CD4-positive, alpha-beta T cell (primary cell): ENCODE measurements at places on chromosomes 1 and 21.

DNA sequence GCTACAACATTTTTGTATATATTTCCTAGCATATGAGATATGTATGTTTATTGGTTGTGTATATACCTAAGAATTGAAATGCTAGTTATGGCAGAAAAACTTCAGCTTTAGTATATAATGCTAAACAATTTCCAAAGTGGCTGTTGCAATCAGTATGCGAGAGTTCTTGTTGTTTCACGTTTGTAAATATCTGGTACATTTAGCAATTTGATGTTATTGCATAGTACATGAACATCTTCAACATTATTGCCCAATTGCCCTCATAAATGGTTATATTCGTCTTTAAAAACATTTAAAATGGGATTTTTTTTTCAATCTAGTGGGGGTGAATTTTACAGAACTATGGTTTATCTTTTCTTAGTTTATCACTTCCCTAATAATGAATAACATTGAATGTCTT is 86.2 kb upstream of the HP1BP3 start:
- H3K27ac ChIP-seq = no peak overlapping the region
- DNase-seq = no peak
- H3K36me3 ChIP-seq = no peaks in the 10 kb centered on the region
- no peaks in the 10 kb centered on the region for H3K27me3 ChIP-seq
- H3K4me3 ChIP-seq = no peak overlapping the region

DNA sequence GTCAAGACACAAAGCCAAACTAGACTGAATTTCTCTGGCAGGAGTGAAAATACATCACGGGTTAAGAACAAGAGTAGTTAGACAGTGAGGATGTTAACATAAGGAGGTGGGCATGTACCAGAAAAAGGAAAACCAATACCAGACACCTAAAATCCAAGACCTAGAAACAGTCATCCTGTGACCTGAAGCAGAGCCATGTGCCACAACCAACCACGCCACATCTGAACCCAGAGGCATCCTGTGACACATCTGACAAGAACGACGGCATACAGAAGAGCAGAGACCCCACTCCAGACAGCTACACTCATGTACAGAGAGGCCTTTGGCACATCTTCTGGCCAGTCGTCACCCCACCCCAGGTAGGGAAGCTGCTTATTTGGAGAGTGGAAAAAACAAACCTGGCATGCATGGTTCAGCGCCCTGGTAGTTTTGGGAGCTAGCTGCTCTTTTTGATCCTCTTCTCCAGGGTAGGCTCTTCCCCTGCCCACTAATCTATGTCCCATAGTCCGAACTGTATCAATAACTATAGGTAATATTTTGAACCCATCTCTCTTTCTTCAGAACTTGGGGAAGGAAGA is 72.1 kb downstream of the SLC45A1 start:
- peaks cover 48% of the 10 kb centered on the region for H3K36me3 ChIP-seq
- H3K27ac ChIP-seq = no peak overlapping the region
- H3K27me3 ChIP-seq = no peaks in the 10 kb centered on the region
- no peak overlapping the region for H3K4me3 ChIP-seq
- peaks cover 50% of the 10 kb centered on the region for H3K4me1 ChIP-seq

DNA sequence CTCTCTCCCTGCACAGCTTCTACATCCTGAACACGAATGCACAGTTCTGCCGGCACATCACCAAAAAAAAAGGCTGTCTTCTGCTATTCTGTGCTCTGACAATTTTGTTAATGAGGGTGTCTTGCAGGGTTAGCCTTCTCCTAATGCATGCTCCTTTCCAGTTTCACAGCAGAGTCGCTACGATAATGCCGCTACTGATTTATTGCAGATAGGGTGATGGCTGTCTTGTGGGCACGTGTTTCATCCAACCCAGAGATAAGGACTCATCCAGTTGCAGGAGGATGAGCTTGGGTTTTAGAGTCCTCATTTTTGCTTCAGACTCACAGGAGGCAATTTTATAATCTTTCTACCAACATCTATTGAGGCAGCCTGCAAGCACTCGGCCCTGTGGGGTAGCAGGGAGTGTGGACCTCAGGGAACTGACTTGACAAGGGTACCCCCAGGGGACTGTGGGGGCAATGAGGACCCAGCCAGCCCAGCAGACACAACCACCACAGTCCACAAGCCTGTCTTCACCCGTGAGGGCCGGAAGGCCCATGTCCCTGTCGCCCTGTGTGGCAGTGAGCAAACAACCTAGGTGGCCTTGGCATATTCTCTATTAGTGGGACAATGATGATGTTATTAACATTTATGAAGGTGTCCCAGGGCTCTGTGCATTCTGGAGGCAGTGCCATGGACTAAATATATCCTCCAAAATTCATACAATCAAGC is 15.4 kb upstream of the UTS2 start:
- no peaks in the 10 kb centered on the region for H3K36me3 ChIP-seq
- no peak overlapping the region for H3K4me3 ChIP-seq
- H3K4me1 ChIP-seq = no peaks in the 10 kb centered on the region

GRCh38 chr21:37562920-37563640 is 196.5 kb downstream of the DYRK1A start:
- no peaks in the 10 kb centered on the region for H3K27me3 ChIP-seq
- H3K4me1 ChIP-seq = peaks cover 28% of the 10 kb centered on the region
- no peaks in the 10 kb centered on the region for H3K36me3 ChIP-seq
- DNase-seq = no peak

- no peak for DNase-seq
- no peak overlapping the region for H3K4me3 ChIP-seq
- H3K27me3 ChIP-seq = no peaks in the 10 kb centered on the region
- H3K27ac ChIP-seq = no peak overlapping the region
- H3K36me3 ChIP-seq = peaks cover 46% of the 10 kb centered on the region
Observed at GRCh38 chr1:227756172-227756959, 21.1 kb downstream of the SNAP47 start.

DNA sequence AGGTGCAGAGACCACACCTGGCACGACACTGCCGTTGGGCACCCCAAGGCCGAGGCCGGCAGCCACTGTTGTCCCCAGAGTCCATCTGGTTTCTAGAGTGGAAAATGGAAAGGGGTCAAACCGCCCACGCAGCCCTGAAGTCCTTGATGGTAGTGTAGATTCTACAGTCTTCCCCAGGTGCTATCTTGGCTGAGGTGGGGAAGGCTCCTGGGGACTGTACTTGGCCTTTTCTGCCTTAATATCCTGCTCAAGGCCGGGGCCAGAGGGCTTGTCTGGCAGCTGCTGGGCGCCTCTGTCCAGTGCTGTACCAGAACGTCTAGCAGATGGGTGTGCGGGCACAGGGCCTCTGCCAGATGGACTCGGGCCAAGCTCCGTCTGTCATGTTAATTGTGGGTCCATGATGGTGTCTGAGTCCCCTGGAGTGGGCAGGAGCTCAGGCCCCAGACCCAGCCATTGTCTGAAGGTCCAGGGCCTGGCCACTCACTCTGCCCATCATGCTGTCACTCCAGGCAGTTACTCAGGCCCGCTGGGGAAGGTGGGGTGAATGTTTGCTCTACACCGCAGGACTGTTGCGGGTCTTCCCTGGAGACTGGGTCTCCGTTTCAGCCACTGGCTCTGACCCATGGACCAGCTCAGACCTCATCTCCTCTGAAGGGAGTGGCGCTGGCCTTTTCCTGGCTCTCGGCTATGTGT is 161.9 kb upstream of the COL6A1 start:
- H3K4me3 ChIP-seq = no peak overlapping the region
- H3K27ac ChIP-seq = no peak overlapping the region
- H3K36me3 ChIP-seq = no peaks in the 10 kb centered on the region
- H3K4me1 ChIP-seq = peaks cover 17% of the 10 kb centered on the region
- DNase-seq = no peak

DNA sequence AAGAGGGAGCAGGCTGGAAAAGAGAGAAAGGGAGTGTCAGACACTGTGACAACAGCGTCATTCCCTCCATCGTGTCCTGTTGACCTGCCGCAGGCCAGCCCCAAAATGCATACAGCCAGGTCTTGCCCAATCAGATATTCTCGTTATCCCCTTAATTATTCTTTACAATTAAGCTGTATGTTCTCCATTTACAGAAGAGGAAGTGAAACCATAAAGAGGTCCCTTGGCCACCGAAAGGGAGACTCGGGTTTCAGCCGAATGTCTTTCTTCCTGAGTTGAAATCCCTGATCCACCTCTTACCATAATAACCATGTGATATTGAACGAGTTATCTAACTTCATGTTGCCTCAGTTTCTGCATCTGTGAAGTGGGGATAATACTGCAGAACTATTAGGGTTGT is 70.5 kb downstream of the IGSF21 start:
- peaks cover 4% of the 10 kb centered on the region for H3K27me3 ChIP-seq
- DNase-seq = no peak
- no peak overlapping the region for H3K27ac ChIP-seq

DNA sequence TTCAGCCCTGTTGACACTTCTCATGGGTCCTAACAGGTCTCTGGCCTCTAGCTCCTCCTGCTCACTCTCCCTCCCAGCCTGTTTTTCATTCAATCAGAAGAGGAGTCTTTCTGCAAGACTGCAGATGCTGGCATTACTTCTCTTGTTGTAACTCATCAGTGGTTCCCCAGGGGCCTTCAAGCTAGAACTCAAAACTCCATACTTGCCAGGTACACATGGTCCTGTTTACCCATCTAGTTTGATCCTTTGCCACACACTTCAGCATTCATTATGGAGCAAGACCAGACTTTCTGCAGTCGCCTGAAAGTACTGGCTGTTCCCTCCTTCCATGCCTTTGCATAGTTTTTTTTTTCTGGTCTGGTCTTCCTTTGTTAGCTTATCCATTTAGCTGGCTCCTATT is 47.9 kb downstream of the SERBP1 start:
- H3K27ac ChIP-seq = no peak overlapping the region
- no peak for DNase-seq
- H3K4me1 ChIP-seq = no peaks in the 10 kb centered on the region
- H3K27me3 ChIP-seq = no peaks in the 10 kb centered on the region

- no peak overlapping the region for H3K4me3 ChIP-seq
- H3K4me1 ChIP-seq = no peaks in the 10 kb centered on the region
- no peaks in the 10 kb centered on the region for H3K27me3 ChIP-seq
- H3K27ac ChIP-seq = no peak overlapping the region
- H3K36me3 ChIP-seq = no peaks in the 10 kb centered on the region
Observed at GRCh38 chr1:206004826-206005225, 1.6 kb upstream of the RAB7B start.

DNA sequence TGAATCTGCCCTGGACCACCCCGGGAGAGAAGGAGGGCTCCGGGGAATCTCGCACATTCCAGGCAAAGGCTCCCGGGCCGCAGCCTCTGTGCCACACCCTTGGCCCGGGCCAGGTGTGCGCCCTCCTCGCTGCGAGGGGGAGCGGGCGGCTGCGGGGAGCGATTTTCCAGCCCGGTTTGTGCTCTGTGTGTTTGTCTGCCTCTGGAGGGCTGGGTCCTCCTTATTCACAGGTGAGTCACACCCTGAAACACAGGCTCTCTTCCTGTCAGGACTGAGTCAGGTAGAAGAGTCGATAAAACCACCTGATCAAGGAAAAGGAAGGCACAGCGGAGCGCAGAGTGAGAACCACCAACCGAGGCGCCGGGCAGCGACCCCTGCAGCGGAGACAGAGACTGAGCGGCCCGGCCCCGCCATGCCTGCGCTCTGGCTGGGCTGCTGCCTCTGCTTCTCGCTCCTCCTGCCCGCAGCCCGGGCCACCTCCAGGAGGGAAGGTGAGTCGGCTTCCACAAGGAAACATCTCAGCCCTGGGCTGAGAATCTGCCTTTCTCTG is at the start of gene LAMC2:
Gene LAMC2 (plus strand): TSS at position 324 of the 550 bp plus-strand sequence. CDS start 89 bp downstream, at position 413.
- H3K36me3 ChIP-seq = no peaks in the 10 kb centered on the region
- H3K27ac ChIP-seq = no peak within 1 kb of the TSS
- peaks cover 5% of the 10 kb centered on the region for H3K4me1 ChIP-seq
- no peak for DNase-seq
- H3K27me3 ChIP-seq = peaks cover 30% of the 10 kb centered on the region

- no peak overlapping the region for H3K4me3 ChIP-seq
- no peaks in the 10 kb centered on the region for H3K36me3 ChIP-seq
- no peak for DNase-seq
- H3K27ac ChIP-seq = no peak overlapping the region
- no peaks in the 10 kb centered on the region for H3K27me3 ChIP-seq
Observed at GRCh38 chr1:69401879-69402278, 165.8 kb upstream of the LRRC7 start.

GRCh38 chr1:47207803-47208373 is 18.1 kb upstream of the PDZK1IP1 start:
- no peak overlapping the region for H3K27ac ChIP-seq
- H3K4me1 ChIP-seq = no peaks in the 10 kb centered on the region
- DNase-seq = no peak
- no peaks in the 10 kb centered on the region for H3K36me3 ChIP-seq

DNA sequence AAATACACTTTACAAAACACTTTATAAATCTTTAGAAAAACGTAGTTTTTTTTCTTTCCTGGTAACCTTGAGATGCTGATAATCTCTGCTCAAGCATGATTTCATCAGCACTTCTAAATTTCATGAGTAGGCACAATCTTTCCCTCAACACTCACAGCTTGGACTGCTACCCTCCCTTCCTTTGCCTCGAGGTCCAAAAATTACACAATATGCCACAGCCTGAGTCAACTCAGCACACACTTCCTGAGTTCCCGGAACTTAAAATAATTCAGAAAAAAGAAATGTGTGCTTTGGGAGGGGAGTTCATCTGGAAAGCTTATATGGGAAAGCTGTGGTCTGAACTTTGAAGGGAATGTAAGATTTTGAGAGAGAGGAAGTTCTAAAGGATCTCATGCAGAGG is 5.9 kb downstream of the CLCA2 start:
- no peaks in the 10 kb centered on the region for H3K36me3 ChIP-seq
- H3K27ac ChIP-seq = no peak overlapping the region
- peaks cover 3% of the 10 kb centered on the region for H3K4me1 ChIP-seq
- peaks cover 4% of the 10 kb centered on the region for H3K27me3 ChIP-seq
- no peak overlapping the region for H3K4me3 ChIP-seq

DNA sequence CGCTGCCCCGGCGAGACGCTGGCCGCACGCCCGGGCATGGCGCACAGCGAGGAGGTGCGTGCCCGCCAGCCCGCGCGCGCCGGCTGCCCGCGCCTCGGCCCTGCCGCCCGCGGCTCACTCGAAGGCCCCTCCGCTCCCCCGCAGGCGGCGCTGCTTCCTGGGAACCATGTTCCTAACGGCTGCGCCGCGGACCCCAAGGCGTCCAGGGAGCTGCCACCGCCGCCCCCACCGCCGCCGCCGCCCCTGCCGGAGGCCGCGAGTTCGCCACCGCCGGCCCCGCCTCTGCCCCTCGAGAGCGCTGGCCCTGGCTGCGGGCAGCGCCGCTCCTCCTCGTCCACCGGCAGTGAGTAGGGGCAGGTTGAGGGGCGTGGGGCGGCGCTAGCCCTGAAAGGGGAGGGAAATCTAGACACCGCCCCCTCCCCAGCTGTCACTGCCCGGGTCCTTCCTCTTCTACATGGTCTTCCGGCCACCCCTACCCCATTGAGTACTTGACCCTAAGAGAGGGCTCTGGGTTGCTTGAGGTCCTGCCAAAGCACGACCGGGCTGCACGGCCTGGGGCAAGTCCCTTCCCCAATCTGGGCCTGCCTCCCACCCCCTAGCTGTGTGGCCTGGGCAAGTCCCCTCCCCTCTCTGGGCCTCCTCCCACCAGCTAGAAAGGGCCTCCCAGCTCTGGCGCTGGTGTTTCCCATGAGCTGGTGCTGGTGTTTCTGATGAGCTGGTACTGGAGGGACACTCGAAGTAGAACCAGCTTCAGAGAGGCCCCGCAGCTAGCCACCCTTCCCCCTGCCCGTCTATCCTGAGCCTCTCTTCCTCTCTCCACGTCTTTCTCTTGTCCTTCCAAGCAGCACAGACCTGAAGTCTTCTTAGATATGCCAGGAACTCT is 17.0 kb downstream of the TNFRSF25 start:
- peaks cover 48% of the 10 kb centered on the region for H3K4me1 ChIP-seq
- no peak overlapping the region for H3K4me3 ChIP-seq
- no peaks in the 10 kb centered on the region for H3K36me3 ChIP-seq
- H3K27me3 ChIP-seq = peaks cover 53% of the 10 kb centered on the region
- H3K27ac ChIP-seq = no peak overlapping the region
- peak; percentile 44 for DNase-seq
